GM23248 (cell line): ENCODE measurements at places on chromosomes 12 and 14. TPM values are rescaled to one million over a fixed set of nuclear protein-coding genes. Genes with fewer than 3 reads are reported as not detected.
A peak's percentile ranks its signal among the peaks of the same experiment; 100 is the strongest.

- no peak for DNase-seq
- H3K4me3 ChIP-seq = no peak overlapping the region
- H3K27ac ChIP-seq = no peak overlapping the region
- H3K27me3 ChIP-seq = 0 out of 2 replicates have a peak, but pooled peaks cover 5% of the 10 kb centered on the region
- H3K4me1 ChIP-seq = no peaks in the 10 kb centered on the region
Observed at GRCh38 chr12:10735428-10735827, 12.3 kb upstream of the YBX3 start.

GRCh38 chr12:103852498-103852997 lies 11.5 kb upstream of the NT5DC3 start:
- DNase-seq = peak; percentile 30
- H3K4me3 ChIP-seq = no peak overlapping the region
- H3K36me3 ChIP-seq = no peaks in the 10 kb centered on the region
- H3K27me3 ChIP-seq = no peaks in the 10 kb centered on the region
- no peak overlapping the region for H3K27ac ChIP-seq

The FOXM1 gene
- total RNA-seq = 12.4 and 23.9 TPM in 2 replicates

GRCh38 chr14:98446508-98446907 lies 825.5 kb downstream of the BCL11B start:
- no peak overlapping the region for H3K27ac ChIP-seq
- H3K27me3 ChIP-seq = no peaks in the 10 kb centered on the region
- no peak for DNase-seq
- no peak overlapping the region for H3K4me3 ChIP-seq
- no peaks in the 10 kb centered on the region for H3K36me3 ChIP-seq

- H3K27me3 ChIP-seq = 0 out of 2 replicates have a peak, but pooled peaks cover 5% of the 10 kb centered on the region
- no peak overlapping the region for H3K4me3 ChIP-seq
- peak; percentile 52 for DNase-seq
- no peak overlapping the region for H3K27ac ChIP-seq
- no peaks in the 10 kb centered on the region for H3K36me3 ChIP-seq
- H3K4me1 ChIP-seq = 0 out of 2 replicates have a peak, but pooled peaks cover 6% of the 10 kb centered on the region
Observed at GRCh38 chr12:26870491-26871419, 37.8 kb upstream of the ITPR2 start.
